Stimulated activated CD8-positive, alpha-beta memory T cell treated with anti-CD3 and anti-CD28 coated beads, Interleukin-7, amount 100 ng/mL, for 4 hours (primary cell): ENCODE measurements at places on chromosomes 4 and X.

DNA sequence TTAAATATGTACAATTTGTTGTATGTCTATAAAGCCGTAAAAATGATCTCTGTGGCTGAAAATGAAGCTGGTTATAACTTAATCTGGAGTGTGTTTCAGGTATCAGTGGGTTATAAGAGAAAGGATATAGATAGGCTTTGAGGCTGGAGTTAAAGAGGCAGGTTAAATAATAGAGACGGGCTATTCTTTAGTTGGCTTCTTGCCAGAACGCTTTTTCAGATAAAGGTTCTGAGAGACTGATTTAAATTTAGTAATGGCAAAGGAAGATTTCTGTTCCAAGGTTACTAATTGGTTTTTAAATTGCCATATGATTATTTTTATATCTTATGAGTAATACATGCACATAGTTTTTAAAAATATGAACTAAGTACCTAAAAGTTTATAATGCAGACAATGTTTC is 117.4 kb downstream of the AWAT2 start:
- DNase-seq, result no peak

DNA sequence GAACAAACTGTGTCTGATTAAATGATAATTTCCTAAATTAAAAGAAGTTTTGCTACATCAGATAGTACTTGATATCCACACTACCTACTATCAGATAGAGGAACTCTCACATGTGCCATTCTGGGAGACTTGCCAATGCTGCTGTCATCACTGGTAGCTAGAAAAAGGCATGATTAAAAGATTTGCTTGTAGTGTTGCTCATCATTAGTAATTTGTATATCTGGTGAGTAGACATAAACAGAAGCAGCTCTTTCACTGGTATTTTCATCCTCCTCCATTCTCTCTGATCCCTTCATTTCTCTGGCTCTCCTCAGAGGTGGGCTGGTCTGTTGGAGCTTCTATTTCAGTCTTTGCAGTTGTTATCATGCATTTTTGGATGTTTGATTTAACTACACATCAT is 56.0 kb downstream of the SPRY1 start:
- no peak for DNase-seq

DNA sequence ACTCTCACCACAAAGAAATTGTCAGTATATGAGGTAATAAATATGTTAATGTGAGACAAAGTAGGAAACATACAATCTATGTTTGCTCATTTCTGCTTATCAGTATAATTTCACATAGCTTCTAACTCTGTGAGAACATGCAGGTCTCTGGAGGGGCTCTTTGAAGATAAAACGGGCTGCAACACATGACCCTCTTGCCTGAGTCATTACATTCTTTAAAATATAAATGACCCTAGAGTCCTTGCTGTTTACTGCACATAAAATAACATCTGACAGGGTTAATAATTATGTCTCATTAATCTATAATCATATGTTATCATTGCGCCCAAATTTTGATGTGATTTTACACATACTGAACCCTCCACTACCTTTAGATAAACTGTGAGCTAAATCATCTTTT is 681.5 kb downstream of the ARAP2 start:
- no peak for DNase-seq

GRCh38 chr4:2194496-2194895 is 47.4 kb downstream of the HAUS3 start:
- no peak for DNase-seq

DNA sequence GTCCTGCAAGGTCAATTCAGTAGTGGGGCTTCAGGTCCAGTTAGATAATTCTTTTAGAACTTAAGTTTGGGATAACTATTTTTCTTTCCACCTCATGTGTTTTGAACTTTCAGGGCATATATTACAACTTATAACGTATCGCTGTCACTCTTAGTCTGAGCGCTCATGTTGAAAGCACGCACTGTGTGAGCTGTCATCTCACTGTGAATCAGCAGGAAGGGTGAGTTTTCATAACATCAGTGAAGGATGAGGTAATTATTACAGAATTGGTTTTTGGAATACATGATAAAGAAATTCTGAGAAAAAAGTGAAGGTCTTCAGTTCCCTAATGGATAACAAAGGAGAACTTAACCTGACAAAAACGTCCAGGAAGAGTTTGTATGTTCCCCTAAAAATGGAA is 45.1 kb upstream of the SLC4A4 start:
- DNase-seq, result no peak

DNA sequence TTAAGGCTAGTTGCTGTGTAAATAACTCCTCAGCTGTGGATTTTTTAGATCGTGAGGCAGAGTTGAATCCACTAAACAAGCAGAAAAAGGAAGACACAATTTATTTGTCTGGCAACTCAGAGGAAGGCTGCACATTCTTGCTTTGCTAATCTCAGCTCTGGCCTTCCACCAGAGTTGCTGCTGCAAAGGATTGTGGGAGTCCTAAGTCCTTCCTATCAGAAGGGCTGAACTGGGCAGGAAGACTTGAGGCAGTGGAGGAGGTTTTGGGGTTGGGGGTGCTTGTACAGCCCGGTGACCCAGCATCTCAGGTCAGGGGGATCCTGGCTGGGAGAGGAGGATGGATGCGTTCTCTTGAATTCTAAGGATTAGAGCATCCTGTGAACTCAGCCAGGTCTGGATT is 11.0 kb upstream of the VSIG1 start:
- DNase-seq, result no peak
